ENCODE measurements at places on chromosomes 7 and 10.

DNA sequence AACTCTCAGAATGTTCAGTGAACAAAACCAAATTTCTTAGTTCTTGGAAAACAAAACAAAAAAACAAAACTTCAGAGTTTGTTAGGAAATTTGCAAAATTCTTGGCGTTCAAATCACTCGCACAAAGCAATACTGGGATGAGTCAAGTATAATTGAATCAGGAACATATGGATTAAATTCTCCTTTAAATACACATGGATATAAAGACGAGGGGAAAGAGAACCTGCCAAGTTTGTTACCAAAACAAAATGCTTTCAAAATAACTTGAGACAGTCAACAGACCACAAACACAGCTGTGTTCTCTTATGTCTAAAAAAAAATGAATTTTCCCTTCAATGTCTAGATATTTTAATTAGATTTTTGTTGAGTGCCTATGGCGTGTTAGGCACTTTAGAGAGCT lies 93.5 kb upstream of the MPP7 start:
- no peak for DNase-seq

GRCh38 chr10:77855404-77856155 lies 71.0 kb downstream of the DLG5 start:
- DNase-seq: no peak

DNA sequence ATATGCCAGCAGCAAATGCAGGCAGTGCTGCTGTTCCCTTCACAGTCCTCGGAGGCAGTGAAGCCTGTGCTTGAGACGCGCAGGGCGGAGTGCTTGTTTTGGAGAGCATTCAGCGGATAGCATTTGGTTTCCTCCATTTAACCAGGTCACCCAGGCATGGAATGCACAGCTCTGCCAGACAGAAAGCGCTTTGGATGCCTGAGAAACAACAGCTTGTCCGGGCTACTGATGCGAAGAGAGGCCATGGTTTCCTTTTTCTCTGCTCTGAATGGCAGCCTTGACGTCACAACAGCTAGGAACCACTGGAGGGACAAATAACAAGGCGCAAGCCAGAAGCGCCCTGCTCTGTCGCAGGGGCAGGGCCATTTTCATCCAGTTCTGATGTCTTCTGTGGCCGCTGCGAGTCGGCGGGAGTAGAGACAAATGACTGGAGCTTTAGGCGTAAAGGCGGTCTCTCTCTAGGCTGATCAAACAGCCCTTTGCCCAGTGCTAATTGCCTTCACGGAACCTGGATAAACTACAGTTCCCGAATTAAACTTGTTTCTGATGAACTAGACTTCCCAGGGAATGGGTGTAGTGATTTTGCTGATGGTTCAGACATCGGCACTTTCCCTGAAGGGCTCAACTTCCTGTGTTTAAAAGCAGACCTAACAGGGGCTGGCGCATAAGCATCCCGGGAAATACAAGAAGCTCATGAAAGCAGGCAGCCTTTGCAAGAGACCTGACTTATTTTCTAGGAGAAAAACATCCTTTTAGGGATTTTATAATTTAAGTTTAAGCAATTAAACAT lies 187.6 kb upstream of the KLF14 start:
- DNase-seq: peak; percentile 99

DNA sequence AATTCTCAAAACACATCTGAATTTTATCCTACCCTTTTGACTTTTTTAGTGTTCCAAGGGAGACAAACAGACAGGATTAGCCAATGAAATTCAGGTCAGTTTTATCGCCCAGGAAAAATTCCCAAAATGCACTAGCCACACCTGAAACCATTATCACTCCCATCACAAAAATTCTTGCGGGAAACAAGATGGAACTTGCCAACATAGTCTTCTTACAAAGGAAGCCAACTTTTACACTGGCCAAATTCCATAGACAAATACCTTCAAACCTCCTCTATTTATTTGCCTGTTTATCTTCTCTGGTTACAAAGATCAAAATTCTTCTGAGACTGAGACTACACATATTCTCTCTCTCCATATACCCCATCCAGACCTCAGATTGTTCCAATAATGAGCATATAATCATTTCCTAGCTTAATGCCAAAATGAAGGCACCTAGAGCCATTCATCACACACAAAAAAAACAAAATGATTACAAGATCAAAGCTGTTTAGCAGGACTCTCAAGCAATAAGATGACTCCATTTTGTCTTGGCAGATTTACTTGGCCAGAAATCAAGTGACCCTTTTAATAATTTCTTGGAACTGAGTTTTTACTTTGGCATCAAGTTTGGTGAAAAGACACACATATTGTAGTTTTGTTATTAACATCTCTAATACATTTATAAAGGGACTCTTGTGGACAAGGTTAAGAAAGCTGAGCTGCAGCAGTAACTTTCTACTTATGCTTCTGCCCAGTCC lies 30.2 kb downstream of the MET start:
- no peak for DNase-seq

- no peak for DNase-seq
These were observed 6.2 kb downstream of the CALHM2 start for GRCh38 chr10:103445767-103446567.

DNA sequence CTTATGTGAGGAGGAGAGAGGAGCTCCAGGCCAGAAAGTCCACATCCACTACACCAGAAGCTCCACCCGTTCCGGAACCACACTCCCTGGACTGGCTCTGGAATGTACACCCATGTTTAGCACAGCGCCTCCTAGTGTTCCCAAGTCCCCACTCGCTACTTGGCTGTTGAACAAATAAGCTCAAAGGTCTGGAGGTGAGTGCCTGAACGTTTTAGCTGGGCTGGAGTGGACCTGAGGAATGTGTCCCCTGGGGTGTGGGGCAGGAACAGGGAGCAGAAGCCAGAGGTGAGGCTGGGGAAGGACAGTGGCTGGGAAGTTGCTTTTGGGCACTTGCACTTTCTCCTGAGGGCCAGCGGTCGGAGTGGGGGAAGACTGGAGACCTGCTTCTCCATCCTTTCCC lies 164.1 kb upstream of the CDCA7L start:
- DNase-seq: peak; percentile 55

GRCh38 chr7:125934539-125934938 lies 1004.9 kb upstream of the POT1 start:
- DNase-seq: no peak

- peak; percentile 93 for DNase-seq
These were observed at the start of gene EPHB4 for GRCh38 chr7:100827330-100828226. Gene EPHB4, minus strand, starts transcription at chr7:100827523. Its CDS starts 493 bp downstream, at chr7:100827030.

- DNase-seq: no peak
These were observed 114.0 kb downstream of the PRKCQ start for GRCh38 chr10:6465854-6466601.

GRCh38 chr10:23172429-23173213 lies 19.5 kb upstream of the PTF1A start:
- DNase-seq: no peak

DNA sequence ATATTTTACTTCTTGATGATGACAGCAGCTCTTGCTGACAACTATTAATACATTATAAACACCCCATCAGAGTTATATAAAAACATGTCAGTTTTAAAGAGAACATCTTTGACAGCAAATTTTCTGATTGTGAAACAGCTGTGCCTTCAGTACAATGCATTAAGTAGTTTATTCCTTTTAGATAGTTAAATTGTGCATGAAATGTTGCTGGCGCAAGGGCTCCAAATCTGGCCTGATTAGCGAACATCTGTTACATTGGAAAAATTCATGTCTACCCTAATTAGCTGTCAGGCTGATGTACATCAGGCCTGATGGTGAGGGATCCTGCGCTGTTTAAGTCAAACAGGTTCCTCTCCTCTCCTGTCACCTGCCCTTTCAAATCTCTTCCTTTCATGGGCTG lies 171.9 kb upstream of the SP8 start:
- no peak for DNase-seq

- DNase-seq: peak; percentile 95
These were observed at the start of gene DBNL for GRCh38 chr7:44044315-44045225. Gene DBNL, plus strand, starts transcription at chr7:44044702. Its CDS starts 36 bp downstream, at chr7:44044738.

GRCh38 chr7:126450269-126450671 lies 802.5 kb downstream of the GRM8 start:
- DNase-seq: no peak

DNA sequence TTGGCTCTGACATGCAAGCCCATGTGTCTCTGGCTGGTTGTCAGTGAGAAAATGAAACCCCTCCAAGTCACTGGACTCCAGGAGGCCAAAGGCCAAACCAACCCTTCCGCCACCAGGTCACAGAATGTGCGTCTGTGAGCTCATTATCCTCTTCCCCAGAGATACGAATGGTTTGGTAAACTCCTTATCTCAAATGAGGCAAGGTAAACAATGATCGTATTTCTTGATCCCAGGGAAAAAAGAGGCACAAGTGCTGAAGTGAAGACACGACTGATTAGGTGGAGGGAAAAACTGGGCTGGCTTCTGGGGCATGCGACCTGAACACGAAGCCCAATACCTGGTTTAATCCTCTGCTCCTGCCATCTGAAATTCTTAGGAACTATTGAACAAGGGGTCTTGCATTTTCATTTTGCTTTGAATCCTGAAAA lies 70.6 kb upstream of the ARID5B start:
- DNase-seq: no peak

DNA sequence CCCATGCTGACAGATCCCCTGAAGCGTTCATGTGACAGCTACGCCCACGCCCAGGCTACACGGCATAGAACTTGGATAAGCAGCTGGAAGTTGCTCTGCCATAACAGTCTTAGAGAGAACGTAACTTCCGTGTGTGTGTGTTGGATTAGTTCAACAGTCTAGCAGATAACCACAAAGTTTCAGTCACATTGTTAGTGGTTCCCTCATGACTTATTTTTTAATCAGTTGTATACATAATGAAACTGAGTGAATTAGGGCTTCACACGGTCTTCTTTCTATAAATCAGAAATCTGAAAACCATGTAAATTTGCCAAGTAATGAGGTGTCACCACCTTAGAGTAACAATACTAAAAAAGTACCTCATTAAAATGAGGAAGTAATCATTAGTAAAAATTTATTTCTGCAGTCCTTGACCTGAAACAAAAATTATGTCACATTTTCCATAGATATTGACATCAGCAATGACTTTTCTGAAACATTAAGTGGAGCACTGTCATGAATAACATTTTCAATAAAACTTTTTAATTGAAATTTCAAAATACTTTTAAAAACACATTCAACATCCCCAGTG lies 21.7 kb upstream of the MACC1 start:
- DNase-seq: no peak

DNA sequence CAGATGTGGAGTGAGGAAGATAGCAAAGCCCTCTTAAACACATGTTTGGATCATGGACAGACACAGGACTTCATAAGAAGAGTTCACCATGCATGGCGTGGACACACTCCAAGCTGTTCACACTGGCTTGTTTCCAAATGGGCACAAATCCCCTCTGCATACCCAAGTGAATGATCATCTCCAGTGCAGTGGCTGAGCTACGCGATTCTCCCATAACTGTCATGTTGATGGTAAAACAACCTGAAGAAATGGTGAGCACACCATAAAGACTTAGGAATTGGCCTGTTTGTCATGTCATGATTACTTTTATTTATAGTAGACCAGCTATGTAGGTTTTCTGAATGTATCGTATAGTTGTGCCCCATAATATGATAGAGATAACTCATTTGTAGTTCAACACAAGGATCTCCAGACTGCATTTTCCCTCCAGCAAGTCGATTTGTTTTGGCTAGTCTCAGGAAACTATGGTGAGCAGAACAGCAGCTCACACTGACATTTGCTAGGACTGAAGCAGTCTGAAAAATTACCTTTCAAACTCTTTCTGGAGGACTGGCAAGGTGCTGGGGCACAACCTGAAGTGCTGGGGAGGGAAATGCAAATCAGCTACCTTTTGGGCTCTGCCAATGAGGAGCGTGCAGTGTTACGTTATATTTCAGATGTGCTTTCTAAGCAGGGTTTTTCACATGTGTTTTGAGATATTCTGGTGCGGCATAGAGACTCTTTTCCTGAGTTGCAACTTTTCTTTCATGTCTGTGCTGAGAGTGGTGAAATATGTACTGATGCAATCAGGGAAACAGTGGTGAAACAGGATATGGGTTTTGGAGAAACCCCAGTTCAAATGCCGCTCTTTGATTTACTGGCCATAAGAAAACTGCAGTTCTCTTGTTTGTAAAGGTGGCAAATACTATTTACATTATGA lies 629.6 kb upstream of the DPP6 start:
- DNase-seq: no peak

DNA sequence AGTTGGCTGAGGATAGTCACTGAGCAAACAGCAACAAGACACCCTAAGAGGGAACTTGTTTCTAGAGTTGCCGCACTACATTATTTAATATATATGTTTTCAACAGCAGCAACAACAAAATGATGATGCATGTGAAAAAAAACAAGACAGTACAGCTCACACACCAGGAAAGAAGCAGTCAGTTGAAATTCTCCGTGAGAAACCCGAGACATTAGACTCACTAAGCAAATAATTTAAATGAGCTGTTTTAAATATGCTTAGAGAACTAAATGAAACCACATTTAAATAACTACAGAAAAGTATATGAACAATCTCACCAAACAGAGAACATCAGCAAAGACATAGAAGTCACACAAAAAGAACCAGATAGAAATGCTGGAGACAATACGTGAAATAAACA lies 426.3 kb upstream of the PFKP start:
- DNase-seq: no peak

DNA sequence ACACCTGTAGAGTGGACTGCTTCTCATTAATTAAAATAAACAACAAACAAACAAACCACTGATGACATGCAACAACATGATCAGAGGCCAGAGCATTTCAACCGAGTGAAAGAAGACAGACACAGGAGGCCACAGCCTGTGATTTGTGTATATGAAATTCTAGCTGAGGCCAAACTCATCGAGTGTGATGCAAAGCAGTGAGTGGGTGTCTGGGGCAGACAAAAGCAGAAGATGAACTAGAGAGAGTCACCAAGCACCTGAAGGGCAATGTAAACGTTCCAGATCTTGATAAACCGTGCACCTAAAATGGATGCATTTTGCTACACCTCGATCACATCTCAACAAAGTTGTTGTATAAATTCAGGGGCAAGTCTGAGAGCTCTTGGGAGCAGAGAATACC lies 108.4 kb downstream of the KLF6 start:
- DNase-seq: no peak

DNA sequence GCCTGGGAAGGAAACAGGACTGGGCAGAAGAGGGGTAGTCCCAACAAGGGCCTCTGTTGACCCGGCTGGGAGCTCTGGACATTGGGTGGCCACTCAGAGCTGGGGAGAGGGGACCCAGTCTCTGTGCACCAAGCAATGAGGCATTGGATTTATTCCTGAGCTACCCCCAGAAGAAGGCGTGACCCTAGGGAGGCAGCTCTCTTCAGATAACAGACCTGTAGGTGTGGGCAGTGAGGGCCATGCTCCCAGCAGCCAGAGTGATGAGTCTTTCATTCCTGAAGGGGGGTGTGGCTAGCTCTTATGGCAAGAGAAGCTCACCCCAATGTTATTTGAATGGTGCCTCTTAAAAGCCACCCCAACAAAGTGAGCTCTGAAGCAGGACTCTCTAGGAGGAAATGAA lies 20.4 kb downstream of the TEX36 start:
- DNase-seq: no peak

Measured in ACHN (cell line).